ENCODE measurements at places on chromosomes 7 and 10.
A peak's percentile ranks its signal among the peaks of the same experiment; 100 is the strongest.

DNA sequence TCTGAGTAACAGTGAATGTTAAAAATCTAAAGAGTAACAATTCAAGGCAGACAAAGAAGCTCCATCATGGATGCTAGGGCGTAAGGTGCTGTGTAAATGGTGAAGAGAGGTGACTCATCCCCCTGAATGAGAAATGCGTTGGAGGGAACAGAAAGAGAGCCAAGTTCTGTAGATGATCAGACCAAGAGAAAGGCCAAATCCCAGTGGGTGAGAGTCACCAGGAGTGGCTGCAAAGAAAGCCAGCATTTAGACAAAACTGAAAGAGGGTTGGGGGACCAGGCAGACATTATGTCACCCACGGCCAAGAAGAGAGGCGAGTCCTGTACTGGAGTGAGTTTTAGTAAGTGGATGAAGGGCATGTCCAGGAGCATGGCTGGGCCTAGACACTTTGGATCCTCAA is 153.1 kb downstream of the TRIL start:
- no peak for DNase-seq

DNA sequence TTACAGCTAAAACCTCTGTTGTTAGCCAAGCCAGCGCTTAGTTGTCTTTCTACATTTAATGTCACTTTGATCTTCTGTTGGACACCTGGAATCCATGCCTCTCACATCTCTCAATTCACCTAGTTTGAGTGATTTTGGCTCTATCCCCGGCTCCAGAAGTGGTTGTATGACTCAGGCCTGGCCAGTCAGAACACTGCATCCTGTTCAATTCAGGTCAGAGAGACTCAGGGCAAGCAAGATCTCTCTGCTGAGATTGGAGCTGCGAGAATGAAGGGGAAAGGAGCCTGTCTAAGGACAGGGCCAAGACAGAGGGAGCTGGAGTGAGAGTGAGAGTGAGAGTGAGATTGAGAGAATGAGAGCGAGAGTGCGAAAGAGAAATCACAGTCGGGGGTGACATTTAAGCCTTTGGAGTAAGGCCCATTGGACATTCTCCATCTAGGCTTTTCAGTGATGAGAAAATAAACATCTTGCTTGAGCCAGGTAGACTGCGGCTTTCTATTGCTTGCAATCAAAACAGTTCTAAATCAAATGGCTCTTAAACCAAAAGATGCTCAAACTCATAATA is 83.3 kb upstream of the DYNC1I1 start:
- no peak for DNase-seq

DNA sequence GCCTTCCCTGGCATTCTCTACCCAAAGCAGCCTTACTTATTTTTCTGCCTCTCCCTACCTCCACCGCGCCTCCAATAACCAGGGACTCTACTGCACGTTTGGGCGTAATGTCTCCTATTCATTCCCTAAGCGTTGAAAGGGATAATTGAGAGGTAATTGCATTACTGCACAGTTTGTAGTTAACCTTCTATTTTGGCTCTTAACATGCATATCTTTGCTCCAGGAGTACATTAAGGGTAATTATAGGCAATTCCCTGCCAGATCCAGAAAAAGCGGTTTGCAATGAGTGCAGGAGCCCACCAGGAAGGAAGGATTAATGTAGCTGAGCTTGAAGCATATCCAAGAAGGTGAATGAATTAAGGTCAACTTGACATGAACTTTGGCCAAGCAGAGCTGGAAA is 558.4 kb downstream of the TYW1 start:
- DNase-seq: no peak

GRCh38 chr10:32326680-32327363 is 20.1 kb downstream of the EPC1 start:
- no peak for DNase-seq

- DNase-seq: no peak
Observed at GRCh38 chr7:131544449-131545301, 11.8 kb downstream of the PODXL start.

DNA sequence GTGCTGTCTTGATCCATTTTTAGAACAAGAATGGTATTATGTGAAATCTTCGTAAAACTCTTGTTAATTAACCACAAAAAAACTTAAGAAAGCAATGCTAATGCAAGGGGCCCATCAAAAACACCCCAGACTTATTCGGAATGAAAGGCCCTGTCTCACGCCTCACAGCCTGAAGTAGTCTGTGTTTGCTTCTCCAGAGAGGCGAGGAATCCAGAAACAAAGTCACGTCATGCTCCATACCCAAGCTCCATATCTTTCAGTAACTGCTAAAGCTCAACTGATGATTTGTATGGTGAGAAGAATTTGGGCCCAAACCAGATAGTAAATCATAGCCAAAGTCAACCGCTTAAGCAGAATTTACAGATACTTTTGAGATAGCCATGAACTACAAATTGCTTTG is 155.4 kb downstream of the ATE1 start:
- DNase-seq: no peak

- no peak for DNase-seq
Observed at GRCh38 chr10:31383810-31384588, 65.0 kb downstream of the ZEB1 start.

GRCh38 chr7:20596653-20597052 is 18.8 kb upstream of the ABCB5 start:
- DNase-seq: no peak

DNA sequence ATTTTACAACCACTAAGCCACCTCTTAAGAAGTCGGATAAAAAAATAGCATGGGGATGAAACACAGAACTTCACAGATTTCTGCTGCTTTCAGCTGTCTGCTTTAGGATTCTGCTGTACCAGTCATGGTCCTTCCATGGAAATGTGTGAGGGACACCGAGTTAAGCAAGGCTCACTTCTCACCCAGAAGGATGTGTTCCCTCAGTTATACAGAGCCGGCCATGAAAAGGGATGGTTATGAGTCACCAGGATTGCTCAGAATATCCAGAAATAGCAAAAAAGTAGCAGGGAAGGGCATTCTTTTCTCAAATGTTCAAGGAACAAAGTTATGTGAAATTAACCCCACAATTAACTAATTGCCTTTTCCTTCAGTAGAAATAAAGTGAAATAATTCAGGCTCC is 124.4 kb downstream of the AMPH start:
- DNase-seq: no peak

- DNase-seq: no peak
Observed at GRCh38 chr10:107474650-107475049, 310.1 kb upstream of the SORCS1 start.

DNA sequence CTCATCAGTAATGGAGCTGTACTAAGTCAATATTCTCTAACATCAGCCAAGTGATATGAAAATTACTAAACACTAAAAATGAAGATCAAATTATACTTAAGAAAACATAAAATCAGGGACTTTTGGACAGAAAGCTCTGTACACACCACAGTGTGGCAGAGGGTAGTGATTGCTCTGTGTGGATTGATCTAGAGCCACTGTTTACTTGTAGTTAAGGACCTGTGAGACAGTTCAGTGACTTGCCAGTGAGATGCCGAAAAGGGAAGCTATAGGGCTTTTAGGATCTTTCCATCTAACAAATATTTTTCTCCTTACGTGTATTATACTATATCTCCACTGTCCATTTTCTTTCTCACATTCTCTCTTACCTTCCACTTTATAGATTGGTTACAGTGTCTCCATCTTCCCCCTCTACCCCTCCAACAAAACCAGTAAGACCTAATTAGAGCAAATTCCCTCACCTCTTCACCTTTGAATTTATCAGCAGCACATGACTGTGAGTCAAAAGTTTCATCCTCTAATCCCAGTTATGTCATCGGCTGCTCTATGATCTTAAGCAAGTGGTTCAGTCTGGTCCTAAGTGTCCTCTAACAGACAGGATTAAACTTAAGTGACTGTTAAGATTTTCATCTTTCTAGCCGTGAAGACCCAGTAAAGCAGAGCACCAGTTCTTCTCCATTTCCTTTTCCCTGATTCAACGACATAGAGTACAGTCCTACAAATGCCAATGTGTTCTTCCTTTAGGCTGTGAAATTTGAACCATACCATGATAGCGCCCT is 6.9 kb downstream of the PIK3CG start:
- no peak for DNase-seq

- DNase-seq: no peak
Observed at GRCh38 chr7:116786791-116787443, 75.5 kb upstream of the CAPZA2 start.

DNA sequence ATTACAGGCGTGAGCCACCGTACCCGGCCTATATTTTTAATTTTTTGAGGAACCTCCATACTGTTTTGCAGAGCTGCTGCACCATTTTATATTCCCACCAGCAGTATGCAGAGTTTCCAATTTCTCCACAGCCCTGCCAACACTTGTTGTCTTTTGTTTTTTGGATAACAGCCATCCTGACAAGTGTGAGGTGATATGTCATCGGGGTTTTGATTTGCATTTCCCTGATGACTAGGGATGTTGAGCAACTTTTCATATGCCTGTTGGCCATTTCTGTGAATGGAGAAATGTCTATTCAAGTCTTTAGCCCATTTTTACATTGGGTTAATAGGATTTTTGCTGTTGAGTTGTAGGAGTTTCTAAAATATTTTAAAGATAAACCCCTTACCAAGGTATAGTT is 22.2 kb downstream of the ENTPD7 start:
- DNase-seq: no peak

GRCh38 chr10:122323189-122323588 is 51.3 kb upstream of the PLEKHA1 start:
- no peak for DNase-seq

- no peak for DNase-seq
Observed at GRCh38 chr7:106413446-106413845, 128.7 kb upstream of the NAMPT start.

GRCh38 chr10:95309958-95310357 is 19.2 kb upstream of the PDLIM1 start:
- DNase-seq: no peak

- DNase-seq: no peak
Observed at GRCh38 chr7:142788303-142789289, 17.8 kb downstream of the PRSS2 start.

DNA sequence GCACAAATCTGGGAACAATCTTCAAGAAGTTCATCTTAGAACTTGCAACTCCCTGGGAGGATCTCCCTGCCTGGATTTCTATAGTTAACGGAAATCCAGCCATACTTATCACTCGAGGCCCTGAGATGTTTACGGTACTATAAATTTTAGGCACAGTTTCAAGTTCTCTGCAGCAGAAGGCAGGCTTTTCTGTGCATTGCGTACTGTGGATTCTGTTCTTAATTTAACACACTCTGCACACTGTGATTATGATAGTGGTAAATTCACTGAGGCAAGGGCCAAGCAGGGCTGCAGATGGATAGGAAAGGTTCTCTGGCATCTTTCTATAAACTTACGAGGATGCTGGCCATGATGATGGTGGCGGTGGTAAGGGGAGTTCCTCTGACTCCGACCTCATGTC is 10.6 kb downstream of the INHBA start:
- no peak for DNase-seq

- no peak for DNase-seq
Observed at GRCh38 chr7:137867289-137867688, 20.5 kb upstream of the DGKI start.

GRCh38 chr7:99325001-99325493 is 651 bp upstream of the ARPC1A start:
- no peak for DNase-seq

GRCh38 chr10:1644191-1644711 is 93.1 kb downstream of the ADARB2 start:
- DNase-seq: no peak

- DNase-seq: no peak
Observed at GRCh38 chr10:79559726-79560125, 481 bp downstream of the SFTPA2 start.

DNA sequence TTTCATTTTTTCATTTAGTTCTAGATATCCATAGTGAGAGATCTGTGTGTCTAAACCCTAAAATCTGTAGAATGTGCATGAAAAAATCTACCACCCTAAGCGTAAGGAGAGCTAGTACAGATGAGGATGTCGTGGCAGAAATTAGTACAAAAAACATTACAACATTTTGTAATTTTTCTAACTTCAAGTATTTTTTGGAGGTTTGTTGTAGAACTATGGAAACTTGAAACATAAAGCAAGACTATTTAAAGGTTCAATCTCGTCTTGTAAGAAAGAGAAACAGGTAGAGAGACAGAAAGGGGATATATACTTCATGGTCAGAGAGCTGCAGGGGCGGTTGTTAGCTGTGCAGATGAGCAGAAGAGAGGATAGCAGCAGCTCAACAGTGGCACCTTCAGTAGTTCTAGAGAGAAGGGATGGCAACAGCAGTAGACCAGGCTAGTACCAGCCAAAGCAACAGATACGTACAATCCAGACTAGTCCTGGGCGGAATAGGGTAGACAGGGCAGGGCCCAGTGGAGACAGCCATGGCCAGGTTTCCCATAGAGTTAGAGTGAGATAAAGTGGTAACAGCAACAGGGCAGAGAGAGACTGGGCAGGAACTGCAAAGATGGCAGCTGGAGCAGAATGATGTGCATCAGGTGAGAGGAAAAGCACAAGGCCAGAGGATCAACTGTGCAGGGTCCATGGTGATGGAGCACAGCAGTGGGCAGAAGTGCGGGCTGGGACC is 145.2 kb downstream of the FRMD4A start:
- peak; percentile 40 for DNase-seq

DNA sequence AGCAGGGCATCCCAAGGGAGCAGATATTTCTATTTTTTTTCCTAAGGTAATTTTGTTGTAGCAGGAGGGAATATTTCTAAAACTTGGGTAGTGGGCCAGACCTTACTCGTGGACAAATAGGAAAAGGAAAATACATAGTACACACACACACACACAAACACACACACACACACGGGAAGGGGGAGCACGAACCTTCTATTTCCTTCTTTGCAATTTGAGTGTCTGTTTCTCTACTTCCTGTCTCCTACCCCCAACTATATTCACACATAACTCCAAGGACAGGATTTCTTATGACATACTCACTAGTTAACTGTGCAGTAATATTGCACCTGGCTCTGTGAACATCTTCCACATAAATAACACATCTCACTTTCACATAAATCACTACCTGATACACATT is 4.4 kb downstream of the LDB1 start:
- no peak for DNase-seq

DNA sequence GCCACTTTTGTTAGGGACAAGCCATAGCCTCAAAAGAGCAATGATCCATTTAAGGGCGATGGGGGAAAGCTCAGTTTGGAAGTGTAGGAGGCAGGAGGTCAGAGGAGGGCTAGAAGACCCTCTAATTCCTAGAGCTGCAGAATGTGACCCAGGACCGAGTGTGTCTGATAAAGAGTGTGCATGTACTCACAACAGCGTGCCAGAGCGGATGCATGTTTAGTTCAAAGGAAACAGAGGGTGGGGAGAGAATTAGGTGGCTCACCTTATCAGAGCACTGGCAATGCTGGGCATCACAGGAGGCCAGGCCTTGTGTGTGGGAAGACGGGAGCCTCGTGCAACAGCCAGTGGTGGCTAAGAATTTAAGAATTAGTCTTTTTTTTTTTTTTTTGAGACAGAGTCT is 133.9 kb upstream of the COBL start:
- no peak for DNase-seq

DNA sequence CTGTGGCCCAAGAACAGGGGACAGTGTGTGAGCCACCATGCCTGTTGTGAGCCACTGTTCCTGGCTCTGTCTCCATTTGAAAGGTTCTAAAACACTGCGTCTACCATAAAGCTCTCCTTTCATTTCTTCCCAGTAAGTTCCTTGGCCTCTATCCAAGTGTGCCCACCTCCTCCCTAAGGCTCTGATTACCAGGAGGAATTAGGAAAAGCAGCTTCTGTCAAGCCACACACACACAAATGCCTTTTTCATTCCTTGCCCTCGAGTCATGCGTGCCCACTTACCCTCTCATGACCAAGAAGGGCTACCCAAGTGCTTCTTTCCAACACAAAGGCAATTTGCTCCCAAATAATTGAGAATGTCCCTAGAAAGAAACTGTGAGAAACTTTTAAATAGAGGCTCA is 70.8 kb upstream of the PARD3 start:
- no peak for DNase-seq

All from stimulated activated CD8-positive, alpha-beta memory T cell treated with anti-CD3 and anti-CD28 coated beads, Interleukin-15, amount 100 ng/mL, for 48 hours (primary cell).